DMS 273 treated with DMSO at 0.1 percent for 48 hours (cell line): ENCODE measurements at places on chromosomes 2 and 18.

GRCh38 chr2:168320267-168320666, 72.9 kb upstream of the STK39 start:
- no peak for DNase-seq

GRCh38 chr2:215441560-215442400, 5.9 kb upstream of the FN1 start:
- no peak for DNase-seq

DNA sequence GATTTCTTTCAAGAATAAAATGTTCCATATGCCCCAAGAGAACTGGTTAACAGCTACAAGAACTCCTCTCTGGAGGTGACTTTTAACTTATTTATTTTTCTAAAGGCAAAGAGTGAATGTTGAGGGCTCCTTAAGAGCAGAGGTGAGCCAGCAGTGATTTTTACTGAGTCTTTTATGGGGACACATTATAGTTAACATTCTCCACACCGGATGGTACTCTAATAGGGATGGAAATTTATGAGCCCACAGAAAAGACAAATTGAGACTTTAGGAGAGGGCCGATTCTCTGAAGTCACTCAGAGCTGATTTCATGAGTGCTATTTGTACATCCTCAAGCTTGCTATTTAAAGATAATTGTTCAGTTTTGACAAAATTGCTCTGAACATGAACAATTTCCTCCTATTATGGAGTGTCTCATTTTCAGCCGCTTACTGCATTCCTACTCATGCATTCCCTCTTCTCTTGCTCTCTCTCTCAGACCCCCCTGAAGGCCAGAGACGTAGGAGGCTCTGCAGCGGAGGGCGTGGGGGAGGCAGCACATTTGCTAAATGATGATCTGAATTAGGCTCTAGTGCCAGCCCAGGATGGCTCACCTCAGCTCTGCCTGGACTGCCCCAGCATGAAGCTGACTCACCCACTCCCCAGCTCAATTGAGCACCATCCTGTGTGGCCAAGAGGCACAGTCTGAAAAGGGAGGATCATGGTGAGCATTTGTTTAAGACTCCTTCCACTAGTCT, 5.9 kb upstream of the RPL37A start:
- DNase-seq: no peak

GRCh38 chr2:27353762-27354596, 2.6 kb downstream of the GTF3C2 start:
- DNase-seq: no peak

DNA sequence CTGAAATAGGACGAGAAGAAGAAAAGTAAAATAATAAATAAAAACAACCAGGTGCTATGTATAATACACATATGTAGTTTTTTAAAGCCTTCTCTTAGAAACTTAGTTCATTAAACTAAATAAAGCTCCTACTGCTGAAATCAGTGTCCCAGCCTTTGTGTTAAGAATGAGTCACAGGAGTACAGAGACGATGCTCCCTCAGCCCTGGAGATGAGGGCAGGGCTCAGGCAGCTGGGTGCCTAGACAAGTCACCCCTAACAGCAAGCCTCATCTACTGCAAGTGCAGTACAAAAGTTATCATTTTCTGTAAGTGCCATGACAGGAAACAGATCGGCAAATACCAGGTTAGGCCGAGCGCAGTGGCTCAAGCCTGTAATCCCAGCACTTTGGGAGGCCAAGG, 18.2 kb downstream of the KIDINS220 start:
- no peak for DNase-seq

DNA sequence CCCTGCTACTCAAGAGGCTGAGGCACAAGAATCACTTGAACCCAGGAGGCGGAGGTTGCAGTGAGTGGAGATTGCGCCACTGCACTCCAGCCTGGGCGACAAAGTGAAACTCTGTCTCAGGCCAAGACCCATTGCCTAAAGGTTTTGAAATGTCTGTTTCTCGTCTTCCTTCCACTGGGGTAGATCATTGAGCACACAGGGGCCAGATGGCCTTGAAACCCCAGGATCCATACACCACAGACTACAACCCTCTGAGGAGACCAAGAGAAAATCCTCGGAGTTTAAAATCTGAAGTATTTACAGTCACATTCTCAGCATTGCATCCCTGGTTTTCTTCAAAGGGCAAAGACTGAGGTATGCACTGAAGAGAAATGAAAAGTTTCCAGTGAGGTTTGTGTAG, 7.1 kb upstream of the EPAS1 start:
- no peak for DNase-seq

- no peak for DNase-seq
Measured at GRCh38 chr2:215324811-215325210, 13.0 kb downstream of the ATIC start.

DNA sequence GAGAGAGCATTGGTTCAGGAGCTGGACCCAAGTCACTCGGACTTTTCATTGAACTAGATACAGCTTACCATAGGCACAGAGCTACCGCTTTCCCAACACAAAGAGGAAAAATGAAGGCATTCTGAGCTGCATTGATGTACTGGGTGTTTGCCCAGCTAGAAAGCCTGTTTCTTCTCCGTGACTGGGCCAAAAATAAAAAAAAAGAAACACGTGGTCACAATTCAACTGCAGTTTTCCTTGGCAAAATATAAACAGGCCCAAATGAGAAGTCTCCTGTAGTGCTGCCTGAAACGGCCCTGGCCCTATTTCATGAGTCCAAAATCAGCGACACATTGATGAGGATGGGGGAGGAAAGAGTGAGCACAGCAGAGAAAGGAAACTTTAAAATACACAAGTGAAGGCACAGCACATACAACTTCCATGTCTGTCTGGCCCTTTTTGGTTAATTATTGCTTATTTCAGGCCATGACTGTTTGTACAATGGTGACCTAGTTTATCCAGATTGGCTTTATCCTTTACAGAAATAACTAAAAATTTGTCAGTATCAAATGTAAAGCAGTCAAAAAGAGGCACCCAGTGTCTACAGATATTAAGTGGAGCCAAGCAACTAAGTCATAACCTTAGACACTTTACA, 179.7 kb downstream of the ICOS start:
- DNase-seq: no peak

DNA sequence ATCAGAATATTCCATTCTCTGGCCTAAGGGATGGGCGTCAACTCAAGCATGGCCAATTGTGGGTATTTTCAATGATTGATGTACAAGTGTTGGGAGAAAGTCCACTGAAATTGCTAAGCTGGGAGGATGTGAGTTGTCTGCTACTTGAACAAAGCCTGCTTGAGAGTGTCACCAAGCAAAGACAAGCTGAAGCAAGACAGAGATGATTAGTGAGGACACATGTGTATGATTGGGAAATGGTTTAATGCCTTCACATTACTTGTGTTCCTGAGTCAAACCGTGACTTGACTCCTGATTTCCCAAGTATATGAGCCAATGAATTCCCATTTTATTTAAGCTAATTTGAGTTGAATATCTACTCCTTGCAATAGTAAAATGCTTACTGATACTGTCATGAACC, 23.7 kb upstream of the NRP2 start:
- DNase-seq: no peak

GRCh38 chr2:70959851-70960832, 18.3 kb upstream of the ANKRD53 start:
- no peak for DNase-seq
